ENCODE measurements at places on chromosomes 4 and X.
A peak's percentile ranks its signal among the peaks of the same experiment; 100 is the strongest.

GRCh38 chr4:6242271-6243029 is 27.2 kb upstream of the WFS1 start:
- DNase-seq = no peak

DNA sequence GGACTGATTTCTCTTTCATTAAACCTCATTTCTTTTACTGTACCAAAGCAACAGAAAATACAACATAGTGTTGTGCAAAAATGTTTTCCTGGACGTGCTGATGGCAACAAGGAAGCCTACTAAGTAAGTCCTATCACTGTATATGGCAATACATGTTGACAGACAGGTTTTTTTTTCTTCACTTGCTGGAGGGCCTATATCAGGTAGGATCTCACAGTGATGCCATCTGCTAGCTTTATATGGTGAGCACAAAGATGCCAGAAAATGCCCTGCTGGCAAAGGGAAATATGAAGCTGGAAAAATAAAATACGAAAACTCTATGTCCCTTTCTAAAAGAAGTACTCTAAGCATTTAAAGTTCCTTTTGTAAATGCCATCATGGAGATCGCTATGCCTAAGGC is 119.0 kb upstream of the PDLIM3 start:
- DNase-seq = no peak

DNA sequence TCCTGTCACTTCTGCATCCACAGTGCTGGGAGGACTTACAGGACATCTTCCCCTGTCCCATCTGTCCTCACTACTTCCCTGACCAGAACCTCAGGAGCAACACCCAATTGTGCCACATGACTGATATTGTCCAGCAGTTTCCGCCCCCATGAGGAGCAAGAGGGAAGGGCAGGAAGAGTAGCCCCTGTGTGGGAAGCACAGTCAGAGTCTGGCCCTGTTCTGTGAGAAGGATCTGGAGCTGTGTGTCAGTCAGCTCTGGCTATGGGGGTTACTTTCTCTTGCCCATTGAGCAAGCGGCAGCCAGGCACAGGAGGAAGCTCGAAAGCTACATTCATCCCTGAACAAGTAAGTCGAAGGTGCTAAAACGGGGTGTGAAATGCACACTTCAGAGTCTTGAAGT is 14.8 kb upstream of the TRIM60 start:
- DNase-seq = no peak

DNA sequence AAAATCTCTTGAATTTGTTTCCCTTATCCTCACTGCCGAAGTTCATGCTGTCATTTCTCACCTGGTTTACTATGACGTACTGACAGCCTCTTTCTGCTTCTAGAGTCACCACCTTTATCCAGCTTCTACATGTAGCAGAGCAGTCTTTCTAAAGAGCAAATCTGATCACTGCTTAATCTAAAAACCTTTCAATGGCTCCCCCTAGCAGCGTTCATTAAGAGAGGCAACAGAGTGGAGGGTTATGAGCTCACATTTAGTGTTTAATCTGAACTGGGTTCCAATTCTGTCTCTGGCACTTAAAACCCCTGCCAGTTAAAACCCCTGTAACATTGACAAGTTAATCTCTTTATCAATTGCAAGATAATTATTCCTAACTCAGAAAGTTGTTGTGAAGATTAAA is 4.4 kb downstream of the RBPJ start:
- DNase-seq = no peak

DNA sequence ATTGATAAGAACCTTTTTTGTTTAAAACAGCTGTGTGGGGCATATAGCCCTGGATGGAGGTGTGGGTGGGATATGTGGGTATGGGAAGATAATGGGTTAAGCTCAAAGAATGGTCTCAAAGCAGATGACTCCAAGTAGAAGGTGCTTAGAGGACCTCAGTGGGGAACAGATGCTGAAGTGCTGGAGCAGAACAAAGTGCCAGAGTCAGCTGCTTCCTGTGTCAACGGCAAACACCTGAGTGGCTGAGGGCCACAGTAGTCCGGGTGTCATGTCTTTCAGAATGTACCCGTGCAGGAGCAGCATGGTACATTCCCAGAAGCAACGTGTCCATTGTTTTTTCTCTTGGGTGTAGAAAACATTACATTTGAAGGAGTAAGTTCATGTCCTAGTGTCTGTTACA is 210.6 kb downstream of the CCNG2 start:
- DNase-seq = no peak

GRCh38 chr4:111296466-111296865 is 673.6 kb upstream of the PITX2 start:
- DNase-seq = no peak

- no peak for DNase-seq
Observed at GRCh38 chrX:155108427-155108826, 37.1 kb downstream of the BRCC3 start.

- DNase-seq = no peak
Observed at GRCh38 chr4:71558248-71558647, 219.4 kb downstream of the SLC4A4 start.

DNA sequence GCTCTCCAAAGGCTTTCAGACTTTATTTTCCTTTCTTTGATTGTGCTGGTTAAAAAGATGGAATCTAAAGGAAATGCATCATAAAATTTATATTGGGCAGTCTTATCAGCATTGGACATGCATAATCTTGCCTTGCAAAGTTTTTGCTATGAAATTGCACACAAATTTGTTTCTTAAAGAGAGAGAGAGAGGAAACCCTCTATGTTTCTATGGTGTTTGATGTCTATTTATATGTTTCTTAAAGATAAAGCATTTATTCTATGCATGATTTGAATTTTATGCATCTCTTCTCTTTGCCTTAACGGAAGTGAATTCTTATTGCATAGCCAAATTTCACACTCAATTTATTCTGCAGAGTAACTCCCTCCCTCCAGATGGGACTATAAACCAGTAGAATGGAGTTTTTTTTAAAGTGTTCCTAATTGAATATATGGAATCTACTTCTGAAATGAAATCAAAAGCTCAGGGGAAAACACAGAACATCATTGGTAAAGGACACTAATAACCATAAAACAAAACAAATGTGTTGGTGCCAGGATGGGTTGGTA is 83.5 kb upstream of the PPARGC1A start:
- DNase-seq = no peak

DNA sequence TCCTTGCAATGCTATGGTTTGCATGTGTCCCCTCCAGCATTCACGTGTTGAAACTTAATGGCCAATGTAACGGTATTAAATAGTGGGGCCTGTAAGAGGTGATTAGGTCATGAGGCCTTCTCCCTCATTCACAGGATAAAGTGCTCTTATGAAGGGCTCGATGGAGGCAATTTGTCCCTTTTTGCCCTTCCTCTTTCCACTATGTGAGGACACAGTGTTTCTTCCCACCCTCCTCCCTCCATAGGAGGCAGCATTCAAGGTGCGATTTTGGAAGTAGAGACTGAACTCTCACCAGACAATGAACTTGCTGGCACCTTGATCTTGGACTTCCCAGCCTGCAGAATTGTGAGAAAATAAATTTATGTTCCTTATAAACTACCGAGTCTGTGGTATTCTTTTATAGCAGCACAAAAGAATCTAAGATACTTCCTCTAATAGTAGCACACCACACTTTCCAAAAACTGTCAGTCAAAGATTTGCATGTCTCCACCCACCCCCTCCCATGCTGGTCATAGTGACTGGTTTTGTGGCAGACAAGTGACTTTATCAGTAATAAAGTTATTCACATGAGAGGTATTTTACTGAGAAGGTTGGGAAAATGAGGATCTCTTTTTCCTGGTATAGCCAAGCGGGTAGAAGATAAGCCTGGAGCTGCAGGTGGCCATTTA is 113.5 kb upstream of the TTC29 start:
- DNase-seq = no peak

DNA sequence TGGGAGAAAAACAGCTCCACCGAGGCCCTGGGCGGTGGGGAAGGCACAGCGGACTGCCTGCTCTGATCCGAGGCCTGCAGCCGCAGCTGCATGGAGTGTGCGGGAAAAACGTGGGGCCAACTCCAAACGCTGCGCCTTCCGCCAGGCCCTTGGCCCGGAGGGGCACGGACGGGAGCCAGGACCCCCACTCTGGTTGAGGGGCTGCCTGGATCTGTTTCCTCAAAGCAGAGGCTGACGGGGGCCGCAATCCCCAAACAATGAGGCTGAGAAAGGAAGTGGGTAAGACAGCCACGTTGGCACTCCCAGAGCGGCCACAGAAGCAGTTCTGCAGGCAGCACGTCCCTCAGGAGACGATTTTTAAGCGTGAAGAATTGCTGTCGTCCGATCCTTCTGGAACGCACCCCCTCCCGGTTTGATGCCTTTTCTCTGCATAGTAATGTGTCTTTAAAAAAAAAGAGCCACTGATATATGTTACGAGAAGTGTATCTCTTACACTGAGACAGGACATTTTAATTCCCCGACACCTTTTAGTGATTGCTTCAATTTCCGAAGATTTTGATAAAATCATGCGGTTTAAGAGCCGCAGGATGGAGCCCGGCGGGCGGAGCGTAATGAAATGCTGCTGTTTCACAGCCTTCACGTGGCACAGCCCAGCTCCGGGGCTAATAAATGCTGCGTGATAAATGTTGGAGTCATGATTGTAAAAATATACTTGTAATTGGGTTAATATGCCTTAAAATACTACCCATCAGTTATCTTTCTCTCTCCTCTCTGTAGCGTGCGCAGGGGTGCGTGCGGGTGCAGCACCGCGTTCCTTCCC is 85.7 kb downstream of the FAM53A start:
- no peak for DNase-seq

GRCh38 chrX:118867251-118867650 is 43.6 kb downstream of the ZCCHC12 start:
- no peak for DNase-seq

GRCh38 chrX:109773374-109773773 is 40.3 kb upstream of the ACSL4 start:
- DNase-seq = no peak

DNA sequence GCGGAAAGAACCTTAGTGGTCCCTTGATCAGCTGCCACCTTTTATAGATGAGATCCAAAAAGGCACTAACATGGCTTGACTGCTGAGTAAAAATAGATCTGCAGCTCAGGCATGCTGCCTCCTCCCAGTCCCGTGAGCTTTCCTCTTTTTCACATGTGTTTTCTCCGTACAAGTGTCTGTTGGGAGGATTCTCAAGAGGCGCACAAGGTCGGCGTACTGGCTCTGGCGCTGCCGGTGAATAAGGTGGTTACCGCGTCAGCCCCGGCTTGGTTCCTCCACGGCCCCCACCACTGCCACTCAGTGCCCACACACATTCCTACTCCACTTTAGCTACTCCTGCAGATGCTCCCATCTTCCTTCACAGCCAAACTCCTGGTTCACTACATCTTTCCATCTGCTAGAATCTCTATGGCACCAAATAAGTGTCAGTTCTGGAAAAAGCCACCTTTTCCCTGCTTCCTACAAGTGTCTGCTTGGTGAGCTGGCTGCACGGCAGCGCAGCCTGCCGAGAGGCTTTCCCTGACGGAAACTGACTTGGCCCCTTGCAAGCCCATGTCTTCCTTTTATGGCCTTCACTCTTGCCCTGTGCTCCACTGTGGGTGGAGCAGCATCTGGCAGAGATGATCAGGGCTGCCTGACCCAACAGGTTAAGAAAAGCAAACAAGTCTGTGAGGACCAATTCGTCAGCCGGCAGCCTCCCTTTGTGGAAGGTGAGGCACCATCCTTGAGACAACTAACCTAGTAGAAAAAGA is 99.8 kb downstream of the KLHL8 start:
- no peak for DNase-seq

DNA sequence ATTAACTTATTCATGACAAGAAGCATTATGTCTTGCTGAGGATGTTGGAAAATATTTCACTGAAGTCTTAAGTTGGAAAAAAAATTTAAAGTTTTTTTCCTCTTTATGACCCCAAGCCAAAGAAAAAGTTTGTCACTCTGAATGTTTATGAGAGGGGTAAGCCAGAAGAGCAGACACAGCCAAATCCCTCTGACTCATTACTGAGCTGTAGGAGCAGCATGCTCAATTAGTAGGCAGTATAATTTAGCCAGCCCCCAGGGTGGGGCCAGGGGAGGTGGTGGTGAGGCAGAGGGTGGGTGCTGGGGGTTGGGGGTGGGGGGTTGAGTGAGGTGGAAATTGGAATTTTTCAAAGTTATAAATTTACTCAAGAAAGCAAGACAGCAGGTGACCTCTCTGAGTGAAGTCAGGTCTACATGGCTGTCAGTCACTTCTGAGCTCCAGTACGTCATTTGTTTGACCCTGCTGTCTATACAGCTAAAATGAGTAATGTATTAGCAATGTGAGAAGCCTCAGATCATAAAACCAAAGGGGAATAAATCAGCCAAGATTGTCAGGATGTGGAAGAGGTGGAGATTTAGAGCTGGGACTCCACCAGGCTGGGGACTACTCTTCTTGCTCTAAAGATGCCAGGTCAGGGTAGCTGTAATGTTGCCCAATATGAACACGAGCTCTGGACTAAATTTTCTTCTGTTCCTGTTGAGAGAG is 98.8 kb upstream of the NDP start:
- DNase-seq = peak; percentile 60

GRCh38 chr4:173909294-173909693 is 374.2 kb downstream of the FBXO8 start:
- no peak for DNase-seq

DNA sequence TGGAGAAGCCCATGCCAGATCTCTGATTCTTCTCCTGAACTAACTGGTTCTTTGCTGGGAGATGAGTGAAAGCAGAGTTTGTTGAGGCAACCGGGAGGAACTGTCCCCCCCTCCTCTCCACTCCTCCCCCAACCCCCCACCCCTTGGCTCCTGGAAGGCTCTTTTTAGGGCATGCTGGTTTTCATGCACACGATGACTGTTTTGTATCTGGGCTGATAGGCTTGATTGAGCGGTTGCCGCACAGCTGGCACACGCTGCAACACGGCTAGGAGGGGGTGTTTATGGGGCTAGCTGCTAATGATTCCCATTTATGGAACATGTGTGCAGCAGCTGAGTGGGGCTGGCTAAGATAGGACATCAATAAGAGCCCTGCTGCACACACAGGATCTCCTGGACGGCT is 137.2 kb downstream of the SMIM20 start:
- peak; percentile 73 for DNase-seq

- peak; percentile 83 for DNase-seq
Observed at GRCh38 chr4:1207603-1208265, 35.4 kb upstream of the SPON2 start.

- no peak for DNase-seq
Observed at GRCh38 chr4:182421753-182422152, 178.6 kb downstream of the TENM3 start.

- DNase-seq = no peak
Observed at GRCh38 chr4:144902614-144903013, 195.4 kb downstream of the ANAPC10 start.

DNA sequence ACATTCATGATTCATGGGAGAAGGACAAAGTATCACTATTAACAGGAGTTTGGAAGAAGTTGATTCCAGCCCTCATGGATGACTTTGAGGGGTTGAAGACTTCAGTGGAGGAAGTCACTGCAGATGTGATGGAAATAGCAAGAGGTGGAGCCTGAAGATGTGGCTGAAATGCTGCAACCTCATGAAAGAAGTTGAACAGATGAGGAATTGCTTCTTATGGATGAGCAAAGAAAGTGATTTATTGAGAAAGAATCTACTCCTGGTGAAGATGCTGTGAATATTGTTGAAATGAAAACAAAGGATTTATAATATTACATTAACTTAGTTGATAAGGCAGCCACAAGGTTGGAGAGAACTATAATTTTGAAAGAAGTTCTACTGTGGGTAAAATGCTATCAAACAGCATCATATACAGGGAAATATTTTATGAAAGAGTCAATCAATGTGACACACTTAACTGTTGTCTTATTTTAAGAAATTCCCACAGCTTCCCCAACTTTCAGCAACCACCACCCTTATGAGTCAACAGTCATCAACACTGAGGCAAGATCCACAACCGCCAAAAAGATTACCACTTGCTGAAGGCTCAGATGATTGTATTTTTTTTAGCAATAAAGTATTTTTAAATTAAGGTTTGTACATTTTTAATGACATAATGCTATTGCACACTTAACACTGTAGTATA is 302.6 kb downstream of the CBLL2 start:
- no peak for DNase-seq
